ENCODE measurements at places on chromosomes 11 and 22.
A peak's percentile ranks its signal among the peaks of the same experiment; 100 is the strongest.

DNA sequence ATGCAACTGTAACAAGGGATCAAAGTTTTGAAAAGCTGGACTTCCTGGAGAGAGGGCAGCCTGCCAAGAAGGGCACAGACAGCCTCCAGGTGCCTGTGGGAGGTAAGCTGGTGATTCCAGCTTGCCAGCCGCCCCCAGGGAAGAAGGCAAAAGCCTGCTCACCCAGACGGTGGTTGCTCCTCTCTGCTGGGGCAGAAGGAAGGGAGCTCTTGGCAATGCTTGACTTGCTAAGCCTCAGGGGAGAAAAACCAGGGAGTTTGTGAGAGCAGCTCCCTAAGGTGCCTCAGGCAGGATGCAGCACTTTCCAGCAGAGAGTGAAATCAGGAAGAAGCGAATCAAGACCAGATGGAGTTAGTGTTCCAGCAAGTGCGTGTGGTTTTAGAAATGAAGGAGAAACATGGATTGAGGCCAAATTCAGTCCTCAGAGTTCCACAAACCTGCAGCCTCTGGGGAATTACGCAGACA, 553.6 kb downstream of the BUD13 start:
- no peak for DNase-seq

DNA sequence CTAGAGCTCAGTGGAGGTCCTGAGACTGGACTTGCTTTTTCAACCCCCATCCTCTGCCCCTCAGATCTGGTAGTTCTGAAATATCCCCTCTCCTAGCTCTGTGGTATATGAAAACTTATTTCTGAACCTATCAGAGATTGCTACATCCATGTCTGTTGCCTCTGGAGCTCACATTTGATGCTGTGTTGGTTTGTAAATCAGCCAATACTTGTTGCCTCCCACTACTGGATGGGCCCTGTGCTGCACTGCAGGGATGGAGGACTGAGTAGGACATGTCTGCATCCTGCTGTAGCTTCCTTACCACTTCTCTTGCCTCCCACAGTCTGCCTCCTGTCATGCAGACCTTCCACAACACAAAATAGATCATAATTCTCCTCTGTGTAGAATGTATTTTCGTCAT, 5.2 kb downstream of the OLFML1 start:
- DNase-seq, result no peak

DNA sequence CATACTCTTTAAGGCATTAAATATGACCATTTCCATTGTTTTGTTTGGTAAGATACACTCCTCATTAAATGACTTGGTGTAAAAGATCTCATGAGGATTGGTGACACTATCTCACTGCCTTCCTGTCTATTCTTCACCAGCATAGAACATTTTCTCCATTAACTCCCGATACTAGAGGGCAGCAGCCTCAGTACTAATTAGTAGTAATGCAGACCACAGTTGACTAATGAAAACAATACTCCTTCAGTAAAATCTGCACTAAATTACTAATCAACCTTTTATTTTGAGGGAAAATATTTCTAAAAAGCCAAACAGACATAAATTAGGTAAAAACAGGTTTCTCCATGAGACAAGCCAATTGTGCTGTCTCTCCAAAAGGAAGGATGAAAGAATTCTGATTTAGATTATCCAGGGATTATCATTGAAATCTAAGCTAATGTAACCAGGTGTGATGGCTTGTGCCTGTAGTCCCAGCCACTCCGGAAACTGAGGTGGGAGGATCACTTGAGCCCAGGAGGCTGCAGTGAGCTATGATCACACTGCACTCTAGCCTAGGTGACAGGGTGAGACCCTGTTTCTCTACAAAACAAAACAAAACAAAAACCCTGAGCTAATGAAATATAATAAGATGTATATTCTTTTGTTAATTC, 9.4 kb downstream of the PGM2L1 start:
- DNase-seq, result peak; percentile 42

- peak; percentile 13 for DNase-seq
Observed at GRCh38 chr22:45248832-45249561, 8.3 kb upstream of the KIAA0930 start.

GRCh38 chr11:27395556-27396258, 32.7 kb upstream of the CCDC34 start:
- peak; percentile 32 for DNase-seq

- peak; percentile 17 for DNase-seq
Observed at GRCh38 chr11:71114124-71114851, 138.1 kb downstream of the SHANK2 start.

DNA sequence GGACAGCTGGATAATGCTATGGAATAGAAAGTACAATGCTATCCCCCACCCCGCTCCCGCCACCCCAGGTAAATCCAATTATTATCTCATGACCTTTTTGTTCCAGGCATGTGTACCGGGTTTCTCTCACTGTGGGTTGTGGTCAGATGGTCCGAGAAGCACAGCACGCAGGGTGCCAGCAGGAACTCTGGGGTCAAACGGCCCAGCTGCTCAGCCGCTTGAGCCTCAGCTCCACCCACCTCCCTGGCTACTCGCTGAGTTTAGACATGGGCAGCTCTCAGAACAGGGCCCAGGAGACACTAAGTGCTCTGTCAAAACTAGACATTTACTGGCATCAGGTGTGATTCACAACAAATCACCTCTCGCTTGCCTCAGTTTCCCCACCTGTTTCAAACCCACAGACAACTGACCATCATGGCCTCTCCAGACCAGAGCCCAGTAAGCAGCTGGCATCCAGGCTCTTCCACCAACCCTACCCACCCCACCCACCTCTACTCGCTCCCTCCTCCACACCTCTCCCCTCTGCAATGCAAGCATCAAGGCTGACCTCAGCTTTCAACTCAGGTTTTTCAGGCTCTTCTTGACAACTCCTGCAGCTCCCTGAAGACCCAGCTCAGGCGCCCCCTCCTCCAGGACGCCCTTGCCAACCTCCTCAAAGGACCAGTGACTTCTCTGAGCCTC, 13.0 kb upstream of the MFNG start:
- no peak for DNase-seq

- DNase-seq, result peak; percentile 65
Observed at GRCh38 chr11:118610773-118611432, 3.5 kb downstream of the PHLDB1 start.

GRCh38 chr11:89176938-89177337, 737 bp upstream of the TYR start:
- DNase-seq, result no peak

DNA sequence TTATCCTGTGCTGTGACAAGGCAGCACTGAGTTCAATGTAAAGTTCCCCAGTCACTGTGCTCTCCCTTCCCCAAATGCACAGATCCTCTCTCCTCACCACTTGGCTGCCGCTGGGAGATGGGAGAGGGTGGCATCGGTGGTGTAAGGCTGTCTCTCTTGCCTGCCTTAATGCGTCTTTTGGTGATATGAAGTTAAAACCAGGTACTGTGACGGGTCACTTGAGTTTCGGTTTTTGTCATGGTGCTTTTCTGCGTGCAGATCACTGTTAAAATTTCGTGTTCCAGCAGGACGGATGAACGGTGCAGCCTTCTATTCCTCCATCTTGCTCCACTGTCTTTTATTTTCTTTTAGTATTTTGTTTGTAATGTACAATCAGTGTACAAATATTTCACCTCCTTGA, 18.6 kb downstream of the GLB1L2 start:
- no peak for DNase-seq

DNA sequence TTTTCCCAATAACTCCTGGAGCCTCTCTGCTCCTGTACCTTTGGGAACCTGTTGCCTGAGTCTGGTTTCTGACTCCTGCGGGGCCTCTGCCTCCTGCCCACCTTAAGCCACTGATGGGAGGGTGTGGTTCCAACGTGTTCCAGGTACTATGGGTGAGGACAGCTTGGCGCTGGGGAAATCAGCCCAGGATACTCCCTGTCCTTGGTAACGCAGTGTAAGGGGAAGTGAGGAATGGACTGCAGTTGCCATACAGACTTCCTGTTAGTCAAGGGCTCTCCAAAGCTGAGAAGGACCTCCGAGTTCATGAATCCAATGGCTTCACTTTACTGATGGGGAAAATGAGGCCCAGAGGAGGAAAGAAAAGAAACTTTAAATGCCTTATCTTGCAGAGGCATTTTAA, 1.2 kb upstream of the MARK2 start:
- DNase-seq, result peak; percentile 42

GRCh38 chr11:95088946-95089619, 563 bp upstream of the ENDOD1 start:
- no peak for DNase-seq

GRCh38 chr11:6414874-6415328, 4.0 kb downstream of the APBB1 start:
- DNase-seq, result no peak

- DNase-seq, result no peak
Observed at GRCh38 chr11:72771507-72771906, 19.3 kb upstream of the ARAP1 start.

GRCh38 chr11:69497221-69497787, 15.8 kb downstream of the LINC01488 start:
- DNase-seq, result no peak

GRCh38 chr11:131036514-131036913, 120.2 kb upstream of the SNX19 start:
- DNase-seq, result no peak

DNA sequence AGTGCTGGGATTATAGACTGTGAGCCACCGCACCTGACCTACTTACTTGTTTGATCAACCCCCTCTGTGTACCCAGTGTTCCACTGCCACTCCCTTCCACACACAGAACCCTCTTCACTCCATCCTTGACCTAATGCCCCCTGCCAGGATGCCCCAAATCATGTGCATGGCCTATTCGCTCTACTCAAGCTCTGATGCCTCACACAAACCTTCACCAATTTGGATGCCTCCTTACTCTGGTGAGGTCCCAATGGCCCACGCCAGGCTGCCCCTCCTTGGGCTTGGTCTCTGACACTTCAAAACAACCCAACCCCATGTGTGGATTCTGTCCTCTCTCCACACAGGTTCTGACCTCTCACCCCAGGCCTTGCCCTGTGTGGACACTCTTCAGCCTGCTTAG, 9.4 kb upstream of the PSMC3 start:
- DNase-seq, result no peak

DNA sequence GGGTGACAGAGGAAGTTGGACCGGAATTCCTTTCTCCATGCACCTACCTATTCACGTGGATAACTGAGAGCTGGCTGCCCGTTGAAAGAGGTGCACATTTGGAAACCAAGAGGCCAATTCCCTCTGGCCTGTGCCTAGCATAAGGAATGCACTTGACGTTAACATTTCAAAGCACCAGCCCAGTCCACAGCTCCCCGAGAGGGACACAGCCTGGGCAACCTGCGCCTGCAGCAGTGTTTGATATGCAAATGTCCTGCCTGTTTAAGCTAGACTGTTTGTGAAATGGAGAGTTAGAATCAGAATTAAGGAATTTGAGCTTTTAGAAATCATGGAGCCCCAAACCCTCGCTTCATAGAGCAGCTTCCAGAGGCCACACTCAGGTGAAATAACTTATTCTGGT, 126.1 kb downstream of the DSCAML1 start:
- DNase-seq, result no peak

- DNase-seq, result no peak
Observed at GRCh38 chr11:118705111-118705741, 25.8 kb upstream of the TREH start.

GRCh38 chr22:49487950-49488349, 339.7 kb downstream of the BRD1 start:
- no peak for DNase-seq

DNA sequence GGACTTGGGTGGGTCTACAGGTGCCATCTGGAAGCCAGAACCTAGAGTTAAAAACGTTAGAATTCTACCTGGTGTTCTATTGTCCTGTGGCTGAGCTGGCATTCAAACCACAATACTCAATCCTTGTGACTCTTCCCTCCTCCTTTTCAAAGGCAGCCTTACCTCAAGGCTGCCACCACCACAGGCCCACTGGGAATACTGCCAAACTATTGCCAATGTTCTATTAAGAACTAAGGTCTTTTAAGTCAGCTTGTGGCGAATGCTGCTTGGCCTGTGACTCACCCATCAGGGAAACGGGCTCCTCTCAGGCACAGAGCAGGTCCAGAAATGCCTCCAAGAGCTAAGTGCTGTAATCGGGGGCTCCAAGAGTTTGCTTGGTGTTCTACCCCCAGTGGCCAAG, 1008.4 kb downstream of the JRKL start:
- no peak for DNase-seq

DNA sequence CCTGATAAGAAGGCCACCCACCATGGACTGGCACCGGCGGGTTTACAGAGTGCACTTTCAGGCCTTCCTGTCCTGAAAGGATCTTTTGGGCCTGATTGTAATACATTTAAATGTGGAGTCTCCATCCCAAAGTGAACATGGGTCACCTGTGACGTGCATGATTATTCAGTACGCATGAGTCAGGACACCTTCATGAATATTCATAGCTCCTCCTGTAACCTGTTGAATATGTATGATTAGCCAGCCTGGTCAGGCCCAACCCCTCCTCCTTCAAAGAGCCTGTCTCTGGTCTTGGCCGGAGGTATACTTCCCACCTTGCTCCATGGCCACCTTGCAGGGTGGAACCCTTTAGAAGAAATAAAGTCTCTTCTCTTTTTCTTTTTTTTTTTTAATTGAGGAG, 75.9 kb upstream of the NUP50 start:
- DNase-seq, result no peak

DNA sequence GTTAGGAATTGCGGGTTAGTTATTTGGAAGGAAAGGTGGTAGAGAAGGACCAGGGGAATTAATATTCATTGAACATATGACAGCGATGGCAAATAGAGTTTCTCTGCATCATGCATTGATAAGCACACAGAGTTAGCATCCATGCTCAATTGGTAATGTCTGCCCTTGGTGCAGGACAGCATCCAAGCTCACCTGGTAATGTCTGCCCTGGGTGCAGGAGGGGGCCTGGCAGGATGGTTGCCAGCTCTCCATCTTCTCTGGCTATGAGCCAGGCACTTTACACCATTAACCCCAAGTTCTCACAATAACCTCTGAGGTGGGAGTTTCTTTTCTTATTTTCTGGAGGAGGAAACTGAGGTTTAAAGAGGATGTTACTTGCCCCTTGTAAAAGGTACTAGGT, 50.4 kb upstream of the RBFOX2 start:
- DNase-seq, result no peak

DNA sequence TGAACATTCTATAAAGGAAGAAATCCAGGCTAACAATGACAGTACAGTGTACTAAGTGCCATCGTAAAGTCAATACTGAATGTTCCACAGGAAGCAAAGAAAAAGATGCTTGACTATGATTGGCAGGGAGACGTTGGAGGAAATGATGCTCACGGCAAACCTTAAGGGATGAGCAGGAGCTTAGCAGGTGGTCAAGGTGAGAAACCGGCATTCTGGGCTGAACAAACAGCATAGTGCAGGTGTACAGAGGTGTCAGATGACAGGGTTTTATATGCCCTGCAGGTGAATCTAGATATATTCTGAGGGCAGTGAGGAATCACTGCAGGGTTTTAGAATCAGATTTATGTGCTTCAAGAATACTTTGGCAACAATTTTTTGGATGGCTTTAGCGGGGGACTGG, 85.3 kb upstream of the HEPHL1 start:
- DNase-seq, result peak; percentile 82

- no peak for DNase-seq
Observed at GRCh38 chr22:22907551-22908494, 20.2 kb downstream of the IGLL5 start.

GRCh38 chr11:71406681-71407080, 41.5 kb downstream of the DHCR7 start:
- DNase-seq, result peak; percentile 18

- DNase-seq, result no peak
Observed at GRCh38 chr11:73356979-73357860, 19.0 kb upstream of the RELT start.

Data from NCI-H2029 (cell line).